ENCODE measurements at places on chromosomes 3 and 15. TPM values are rescaled to one million over a fixed set of nuclear protein-coding genes. Genes with fewer than 3 reads are reported as not detected.
A peak's percentile ranks its signal among the peaks of the same experiment; 100 is the strongest.

DNA sequence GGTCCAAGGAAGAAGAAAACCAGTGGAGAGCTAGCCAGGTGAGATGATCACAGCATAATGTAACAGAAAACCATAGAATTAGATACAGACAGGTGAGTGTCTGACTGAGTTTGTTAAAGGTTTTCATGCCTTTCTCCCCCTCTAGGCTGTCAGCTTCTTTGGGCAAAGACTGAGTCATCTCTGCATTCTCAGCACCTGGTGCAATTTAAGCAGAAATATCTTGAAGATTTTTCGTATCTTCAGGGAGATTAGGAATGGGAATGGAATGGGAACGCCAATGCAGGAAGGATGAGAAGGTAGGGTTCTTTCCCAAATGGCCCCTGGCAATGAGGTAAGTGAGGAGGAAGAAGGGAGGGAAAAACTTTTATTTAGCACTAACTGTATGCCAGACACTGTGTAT lies 122.0 kb upstream of the SLC7A14 start:
- no peak for DNase-seq

- DNase-seq = no peak
These were observed 1085.2 kb downstream of the NSUN3 start for GRCh38 chr3:95148107-95148506.

DNA sequence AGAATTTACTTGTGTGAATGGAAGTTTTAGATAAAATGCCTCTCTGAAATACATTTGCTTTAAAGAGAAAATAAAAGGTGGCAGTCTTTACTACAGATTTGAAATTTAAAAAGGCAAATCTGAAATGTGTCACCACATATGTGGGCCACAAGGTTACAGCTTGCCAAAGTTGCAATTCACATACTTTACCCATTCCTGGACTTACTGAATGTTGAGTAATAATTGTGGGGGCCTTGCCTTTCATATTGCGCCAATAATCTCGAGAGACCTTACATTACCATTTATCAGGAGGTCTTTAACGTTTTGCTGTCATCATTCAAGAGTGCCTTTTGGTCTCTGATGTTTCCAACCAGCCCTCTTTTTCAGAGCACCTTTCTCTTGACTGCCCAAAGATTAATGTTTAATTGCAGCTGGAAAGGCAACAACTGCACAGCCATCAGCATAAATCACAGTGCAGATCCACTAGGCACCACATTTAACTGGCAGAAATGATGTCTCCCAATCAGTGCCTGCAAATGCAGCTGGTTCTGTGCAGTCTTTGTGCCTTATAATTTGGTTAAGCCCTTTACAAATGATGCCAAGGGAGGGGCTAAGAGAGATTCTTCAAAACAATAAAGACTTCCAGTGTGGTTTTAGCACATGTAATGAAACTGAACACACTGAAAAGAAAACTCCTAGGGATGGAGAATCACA lies 206.8 kb downstream of the MAGI1 start:
- DNase-seq = no peak

C2CD4A gene
- not detected for polyA plus RNA-seq

DNA sequence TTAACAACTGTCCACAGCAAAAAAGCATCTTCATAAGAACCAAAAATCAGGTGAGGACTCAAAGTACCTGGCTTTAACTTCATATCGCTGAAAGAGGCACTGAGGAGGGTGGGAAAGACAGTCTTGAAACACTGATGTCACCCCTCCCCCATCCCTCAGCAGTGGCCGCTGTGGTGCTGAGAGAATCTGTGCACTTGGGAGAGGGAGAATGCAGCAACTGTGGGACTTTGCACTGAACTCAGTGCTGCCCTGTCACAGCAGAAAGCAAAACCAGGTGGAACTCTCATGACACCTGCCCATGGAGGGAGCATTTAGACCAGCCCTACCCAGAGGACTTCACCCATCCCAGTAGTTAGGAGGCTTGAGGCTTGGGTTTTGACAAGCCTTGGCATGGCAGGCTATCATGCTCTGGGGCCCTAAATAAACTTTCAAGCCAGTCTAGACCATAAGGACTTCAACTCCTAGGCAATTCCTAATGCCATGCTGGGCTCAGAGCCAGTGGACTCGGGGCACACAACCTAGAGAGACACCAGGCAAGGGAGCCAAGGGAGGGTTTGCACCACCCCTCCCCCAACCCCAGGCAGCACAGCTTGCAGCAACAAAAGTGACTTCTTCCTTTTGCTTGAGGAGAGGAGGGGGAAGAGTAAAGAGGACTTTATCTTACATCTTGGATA lies 6.1 kb upstream of the ZSCAN2 start:
- DNase-seq = peak; percentile 81

DNA sequence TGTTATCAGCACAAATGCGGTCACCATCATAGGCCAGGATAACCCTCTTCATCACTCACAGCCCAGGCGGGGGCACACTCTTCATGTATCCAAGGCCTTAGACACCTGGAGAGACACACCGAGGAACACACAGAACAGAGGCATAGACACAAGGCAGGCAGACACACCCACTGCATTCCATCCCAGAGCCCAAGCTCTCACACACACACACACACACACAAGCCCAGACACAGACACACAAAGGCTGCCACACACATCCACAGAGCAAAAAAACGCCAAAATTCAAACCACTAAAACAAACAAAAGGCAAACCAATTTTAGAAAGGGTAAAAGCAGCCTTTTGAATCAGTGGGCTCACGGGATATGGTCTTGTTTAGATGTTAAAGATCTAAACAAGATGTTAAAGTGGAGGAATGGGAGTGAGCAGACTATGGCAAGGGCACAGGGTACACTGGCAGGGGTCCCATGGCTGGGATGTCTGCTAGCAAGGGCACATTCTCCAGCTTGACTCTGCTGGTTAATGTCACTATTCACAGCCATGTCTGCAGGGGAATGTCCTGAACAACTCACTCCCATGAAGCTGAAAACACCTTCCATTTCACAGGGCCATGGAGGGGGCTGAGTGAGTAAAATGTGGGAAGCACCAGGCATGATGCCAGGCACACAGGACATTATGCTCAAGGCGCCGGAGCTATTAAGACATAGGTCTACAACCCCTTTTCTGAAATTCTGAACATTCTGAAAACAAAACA lies 14.9 kb upstream of the CRABP1 start:
- DNase-seq = peak; percentile 45

SOX14 gene
- not detected for polyA plus RNA-seq

GRCh38 chr15:28990390-28990789 lies 104.6 kb downstream of the APBA2 start:
- DNase-seq = no peak

GRCh38 chr3:123337226-123337625 lies 111.7 kb downstream of the ADCY5 start:
- no peak for DNase-seq

DNA sequence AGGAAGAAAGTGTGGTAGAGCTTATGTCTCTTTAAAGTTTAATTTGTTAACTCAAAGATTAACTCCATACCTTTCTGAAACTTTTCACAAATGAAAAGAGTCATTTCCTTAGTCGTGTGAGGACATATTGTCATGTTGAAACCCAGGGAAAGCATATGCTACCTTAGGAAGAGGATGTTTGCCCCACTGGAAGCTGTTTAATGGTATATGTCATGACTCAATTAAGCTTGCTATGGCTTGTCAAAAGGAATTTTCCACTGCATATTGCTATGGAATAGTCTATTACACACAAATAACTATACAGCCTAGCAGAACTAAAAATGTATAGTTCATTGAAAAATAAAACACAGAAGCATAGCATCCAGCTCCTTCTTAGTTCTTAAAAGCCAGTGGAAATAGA lies 69.9 kb downstream of the NSUN3 start:
- DNase-seq = peak; percentile 6

- DNase-seq = no peak
These were observed 37.1 kb downstream of the MAP3K13 start for GRCh38 chr3:185399737-185400667.

- no peak for DNase-seq
These were observed 111.9 kb upstream of the CHD2 start for GRCh38 chr15:92788196-92788595.

DNA sequence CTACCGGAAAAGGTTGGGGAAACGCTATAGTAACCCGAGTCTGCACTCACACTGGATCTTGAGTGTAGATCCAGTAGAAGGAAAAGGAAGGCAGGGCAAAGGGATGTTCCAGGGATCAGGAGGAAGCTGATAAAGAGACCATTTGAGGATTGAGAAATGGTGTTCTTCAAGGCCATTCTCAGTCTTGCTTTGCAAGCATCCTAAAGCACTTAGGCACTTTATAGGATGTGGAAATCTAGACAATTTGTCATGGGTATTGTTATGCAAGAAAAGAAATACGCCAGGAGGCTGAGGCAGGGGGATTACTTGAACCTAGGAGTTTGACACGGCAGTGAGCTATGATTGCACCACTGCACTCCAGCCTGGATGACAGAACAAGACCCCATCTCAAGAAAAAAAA lies 13.2 kb upstream of the SCAMP5 start:
- DNase-seq = no peak

DNA sequence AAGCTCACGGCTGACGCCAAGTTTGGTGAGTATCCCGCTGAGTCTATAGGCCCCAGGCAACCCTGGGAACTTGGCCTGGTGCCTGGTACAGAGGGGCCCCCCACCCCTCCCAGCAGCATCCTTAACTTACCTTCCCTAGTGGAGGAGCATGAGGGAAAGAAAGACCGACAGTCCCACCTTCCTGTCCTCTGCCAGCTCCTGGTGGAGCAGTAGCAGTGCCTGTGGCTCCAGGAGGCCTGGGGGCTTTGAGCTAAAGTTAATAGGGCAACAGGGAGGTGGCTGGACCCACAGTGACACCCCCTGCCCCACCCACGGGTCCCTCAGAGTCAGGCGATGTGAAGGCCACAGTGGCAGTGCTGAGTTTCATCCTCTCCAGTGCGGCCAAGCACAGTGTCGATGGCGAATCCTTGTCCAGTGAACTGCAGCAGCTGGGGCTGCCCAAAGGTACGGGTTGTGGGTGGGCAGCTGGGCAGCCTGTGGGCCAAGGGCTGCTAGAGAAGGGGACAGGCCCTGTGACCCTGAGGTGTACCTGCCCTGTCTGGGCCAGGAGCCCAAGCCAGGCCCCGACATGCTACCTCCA lies 2.9 kb downstream of the COMMD4 start:
- DNase-seq = no peak

DNA sequence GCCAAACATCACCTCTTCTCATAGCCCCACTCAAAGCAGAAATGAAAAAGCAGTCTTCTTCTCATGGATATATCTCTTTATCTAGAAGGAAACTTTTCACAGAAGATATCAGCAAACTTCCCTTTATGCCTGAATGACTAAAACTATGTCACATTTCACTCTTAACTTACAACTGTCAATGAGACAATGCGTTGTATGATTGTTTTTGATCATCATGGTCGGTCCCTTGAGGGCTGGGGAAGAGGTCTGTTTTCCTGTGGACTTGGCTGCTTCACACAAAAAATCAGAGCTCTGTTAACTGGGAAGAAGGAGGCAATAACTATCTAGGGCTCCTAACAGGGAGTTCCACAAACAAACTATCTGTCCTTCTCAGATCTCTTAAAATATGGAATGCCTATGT lies 5.1 kb downstream of the NLGN1 start:
- DNase-seq = no peak

GRCh38 chr3:7646851-7647250 lies 785.9 kb downstream of the GRM7 start:
- peak; percentile 63 for DNase-seq

DNA sequence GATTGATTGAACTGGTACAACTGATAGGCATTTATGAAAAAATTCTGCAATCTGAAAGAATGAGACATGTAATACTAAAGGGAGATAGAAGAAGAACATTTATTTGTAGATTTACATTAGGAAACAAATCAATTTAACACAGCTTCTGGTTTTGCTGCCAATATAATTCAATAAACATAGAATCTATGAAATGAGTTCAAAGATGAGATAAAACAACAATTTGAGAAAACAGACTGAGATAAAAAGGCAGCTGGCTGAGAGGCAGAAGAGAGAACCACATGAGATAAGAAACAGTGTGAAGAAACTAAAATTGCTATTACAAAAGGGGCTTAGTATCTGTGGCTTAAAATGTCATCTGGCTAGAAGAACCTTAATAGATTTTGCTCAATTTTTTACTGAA lies 176.6 kb downstream of the PYDC2 start:
- DNase-seq = no peak

UCN2 gene
- polyA plus RNA-seq = not detected

GRCh38 chr15:91171334-91171733 lies 71.3 kb downstream of the SV2B start:
- no peak for DNase-seq

- DNase-seq = no peak
These were observed 208.1 kb downstream of the SV2B start for GRCh38 chr15:91308199-91308598.

GRCh38 chr3:186613637-186614265 lies 891 bp downstream of the AHSG start:
- no peak for DNase-seq

- DNase-seq = no peak
These were observed 154.0 kb upstream of the PRICKLE2 start for GRCh38 chr3:64379221-64379620.

- DNase-seq = no peak
These were observed 1.5 kb upstream of the TM4SF19 start for GRCh38 chr3:196339493-196340254.

ANKRD34C gene
- polyA plus RNA-seq = not detected

GRCh38 chr15:38378161-38378560 lies 75.8 kb upstream of the FAM98B start:
- no peak for DNase-seq

DNA sequence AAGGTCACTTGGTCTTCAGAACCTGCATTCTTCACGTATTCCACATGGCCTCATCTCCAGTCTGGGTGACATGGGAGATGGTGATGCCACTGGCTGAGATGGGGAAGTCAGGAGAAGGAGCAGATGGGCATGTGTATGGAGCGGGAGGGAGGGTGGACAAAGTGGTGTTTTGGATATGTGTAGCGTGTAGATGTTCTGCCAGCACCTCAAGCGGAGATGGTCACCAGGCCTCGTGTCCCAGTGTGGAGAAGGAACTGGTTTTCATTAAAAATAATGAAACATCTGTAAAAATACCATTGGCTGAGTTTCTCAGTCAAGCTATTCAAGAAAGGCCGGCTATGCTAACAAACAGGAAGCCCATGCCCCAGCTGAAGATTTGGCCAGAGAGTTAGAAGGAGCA lies 26.2 kb downstream of the LARP6 start:
- DNase-seq = no peak

USP13 gene
- 0.81 TPM for polyA plus RNA-seq

GRCh38 chr15:55661428-55661827 lies 73.3 kb upstream of the PYGO1 start:
- peak; percentile 50 for DNase-seq

GRCh38 chr3:52488746-52489145 lies 6.4 kb upstream of the STAB1 start:
- DNase-seq = no peak

VEPH1 gene
- not detected for polyA plus RNA-seq
